G401 (cell line): ENCODE measurements at places on chromosomes 2 and 18. TPM values are rescaled to one million over a fixed set of nuclear protein-coding genes. Genes with fewer than 3 reads are reported as not detected.

The ITGA6 gene
- 8.2 and 9.3 TPM in 2 replicates for total RNA-seq

The RGPD3 gene
- 0.81 and 1.3 TPM in 2 replicates for total RNA-seq

The IL1A gene
- not detected in 2 replicates for total RNA-seq

The TCF23 gene
- total RNA-seq, result not detected in 2 replicates

The FBXO36 gene
- total RNA-seq, result 5.0 and 6.3 TPM in 2 replicates

The TDRD15 gene
- not detected in 2 replicates for total RNA-seq

The SERPINB4 gene
- not detected in 2 replicates for total RNA-seq

The ALPP gene
- 6.2 and 9.0 TPM in 2 replicates for total RNA-seq
